ENCODE measurements at places on chromosomes 7 and 10.

DNA sequence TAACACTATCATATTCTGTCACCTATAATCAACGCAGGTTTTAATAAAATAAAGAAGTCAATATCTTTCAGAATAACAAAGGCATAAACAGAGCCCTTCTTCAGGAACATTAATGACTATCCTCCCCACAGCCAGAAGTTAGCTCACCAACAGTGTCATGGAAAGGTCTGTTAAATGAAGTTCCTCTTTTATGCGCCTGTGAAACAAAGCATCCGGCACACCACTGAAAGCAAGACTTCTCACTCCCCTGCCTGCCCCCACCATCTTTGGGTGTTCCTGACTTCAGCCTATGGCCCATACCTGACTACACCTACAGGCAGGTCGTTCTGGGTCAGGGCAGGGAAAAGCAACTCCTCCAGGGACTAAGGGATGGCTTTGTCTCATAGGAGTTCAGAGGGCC is 205.4 kb downstream of the FANK1 start:
- no peak for DNase-seq

- no peak for DNase-seq
Observed at GRCh38 chr7:132575419-132575981, 770 bp downstream of the PLXNA4 start.

DNA sequence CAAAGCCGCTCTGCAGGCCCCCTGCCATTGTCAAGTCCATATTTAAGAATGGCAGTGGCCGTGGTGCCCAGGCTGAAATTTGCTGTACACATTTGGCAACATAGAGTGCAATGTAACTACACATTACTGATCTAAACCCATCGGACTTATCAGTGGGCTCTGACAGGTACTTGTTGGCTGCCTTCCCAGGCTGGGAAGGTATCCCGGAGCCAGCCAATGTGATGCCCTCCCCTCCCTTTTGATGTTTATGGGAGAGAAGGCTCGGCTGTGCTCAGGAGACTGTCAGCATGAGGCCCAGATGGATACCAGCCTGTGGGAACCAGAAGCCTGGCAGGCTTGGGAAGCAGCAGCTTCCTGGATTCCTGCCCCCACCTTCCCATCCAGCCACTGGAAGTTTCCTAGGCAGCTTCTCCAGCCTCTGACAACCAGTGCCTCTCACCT is 146.1 kb upstream of the TCF7L2 start:
- no peak for DNase-seq

DNA sequence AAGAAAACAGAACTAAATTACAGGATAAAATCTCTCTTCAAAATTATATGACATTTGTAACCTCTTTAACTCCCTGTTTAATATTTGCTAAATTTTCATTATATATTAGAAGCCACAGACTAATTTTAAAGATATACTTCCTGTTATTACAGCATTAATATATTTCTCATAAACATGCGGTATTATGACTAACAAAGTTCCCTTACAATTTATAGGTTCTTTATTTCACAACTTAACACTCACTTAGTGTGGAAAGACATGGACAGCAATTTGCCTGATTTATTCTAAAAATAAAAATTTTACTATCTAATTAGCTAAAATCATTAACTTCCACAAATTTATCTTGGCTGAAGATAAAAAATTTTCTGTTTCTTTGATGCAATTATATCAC is 29.0 kb downstream of the CTNNA3 start:
- no peak for DNase-seq

GRCh38 chr7:123643495-123644441 is 11.9 kb upstream of the LMOD2 start:
- DNase-seq, result no peak

DNA sequence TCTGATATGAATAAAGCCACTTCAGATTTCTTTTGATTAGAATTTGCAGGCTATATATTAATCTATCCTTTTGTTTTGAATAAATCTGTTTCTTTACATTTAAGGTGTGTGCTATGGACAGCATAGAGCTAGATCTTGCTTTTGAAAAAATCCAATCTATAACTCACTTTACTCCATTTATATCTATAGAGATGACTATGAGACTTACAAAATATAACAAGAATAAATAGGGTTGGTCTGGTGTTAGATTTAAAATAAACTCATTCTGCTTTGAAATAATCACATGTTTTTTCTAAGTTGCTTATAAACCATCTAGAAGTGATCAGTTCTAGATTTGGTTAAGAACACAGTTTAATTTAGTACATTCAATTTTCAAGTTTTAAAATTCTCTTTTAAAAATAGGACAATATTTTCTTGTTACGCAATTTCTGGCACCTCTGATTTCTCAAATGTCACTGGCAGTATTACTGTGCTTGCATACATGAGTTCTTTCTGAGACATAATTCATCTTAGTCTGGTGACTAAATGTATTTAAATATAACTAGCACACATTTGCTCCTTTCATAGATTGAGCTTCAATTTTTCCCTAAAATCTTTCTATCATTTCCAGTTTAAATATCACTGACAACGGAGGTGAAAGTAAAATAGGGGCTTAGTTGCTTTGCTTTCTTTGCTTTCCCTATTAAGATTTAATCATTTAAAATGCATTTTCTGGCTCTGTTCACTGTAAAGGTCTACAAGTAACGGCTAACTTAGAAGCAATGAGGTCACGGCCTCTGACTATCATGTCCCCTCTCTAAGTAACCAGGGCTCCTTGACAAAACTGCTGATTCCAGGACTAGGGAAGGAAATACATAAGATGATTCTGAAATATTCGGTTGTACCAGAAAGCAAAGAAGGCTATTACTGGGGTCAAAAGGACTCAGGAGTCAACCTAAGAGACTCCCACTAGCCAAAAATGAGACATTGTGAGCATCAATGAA is 89.3 kb downstream of the ICA1 start:
- DNase-seq, result no peak

GRCh38 chr10:67506083-67506756 is 189.8 kb downstream of the CTNNA3 start:
- DNase-seq, result no peak

DNA sequence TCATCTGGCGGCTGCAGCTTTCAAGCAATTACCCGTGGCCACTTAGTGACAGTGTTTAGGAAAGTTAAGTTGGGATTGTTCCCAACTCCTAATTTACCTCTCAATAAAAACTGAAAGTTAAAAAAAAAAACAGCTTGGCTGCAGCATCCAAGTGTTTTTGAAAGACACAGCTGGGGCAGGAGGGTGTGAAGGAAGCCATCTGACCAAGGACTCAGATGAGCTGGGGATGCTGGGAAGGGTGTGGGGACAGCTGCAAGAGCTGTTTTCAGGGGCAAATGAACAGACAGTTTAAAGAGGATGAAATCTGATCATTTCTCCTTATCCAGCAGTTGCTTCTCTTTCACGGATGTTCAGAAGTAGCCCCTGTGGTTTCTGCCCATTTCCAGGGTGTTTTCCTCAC is 129.2 kb upstream of the CDCA7L start:
- DNase-seq, result no peak

DNA sequence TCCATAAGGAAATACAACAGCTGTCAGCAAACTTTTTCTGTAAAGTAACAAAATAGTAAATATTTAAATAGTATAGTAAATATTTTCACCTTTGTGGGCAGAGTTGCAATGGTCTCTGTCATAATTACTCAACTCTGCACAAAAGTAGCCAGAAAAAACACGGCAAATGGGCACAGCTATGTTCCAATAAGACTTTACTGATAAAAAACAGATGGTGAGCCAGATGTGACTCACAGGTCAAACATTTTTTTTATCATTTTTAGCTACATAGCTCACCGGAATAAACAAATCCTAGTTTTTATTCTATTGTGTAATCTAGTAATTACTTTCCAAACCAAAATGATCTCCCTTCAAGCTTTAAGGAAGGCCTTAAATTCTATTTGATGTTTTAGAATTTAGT is 55.3 kb downstream of the NCAPG2 start:
- DNase-seq, result no peak
